ENCODE measurements at places on chromosomes 7 and 10.

DNA sequence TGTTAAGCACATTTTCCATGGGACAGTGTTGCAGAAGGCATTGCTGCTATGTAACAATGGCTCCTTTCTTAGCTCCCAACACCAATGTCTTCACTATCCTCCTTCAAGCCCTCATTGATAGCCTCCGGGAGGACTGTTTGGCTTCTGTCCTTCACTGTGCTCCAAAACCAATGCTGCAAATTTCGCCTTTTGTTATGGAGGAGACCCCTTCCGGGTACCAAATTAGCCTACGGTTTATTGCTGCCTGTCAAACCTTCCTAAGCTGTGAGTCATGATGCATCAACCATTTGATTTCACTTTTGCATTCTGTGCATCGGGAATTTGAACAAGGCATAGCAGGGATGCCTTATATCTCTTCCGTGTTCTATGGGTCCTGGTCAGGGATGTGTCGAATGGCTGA, 432.9 kb downstream of the GATA3 start:
- no peaks in the 10 kb centered on the region for H3K36me3 ChIP-seq
- H3K27ac ChIP-seq, result no peak overlapping the region
- no peaks in the 10 kb centered on the region for H3K4me1 ChIP-seq

GRCh38 chr10:78846760-78847159, 222.0 kb upstream of the ZMIZ1 start:
- no peak overlapping the region for H3K27ac ChIP-seq
- H3K36me3 ChIP-seq, result no peaks in the 10 kb centered on the region
- no peak for DNase-seq
- H3K4me3 ChIP-seq, result no peak overlapping the region
- no peaks in the 10 kb centered on the region for H3K27me3 ChIP-seq

- DNase-seq, result no peak
- H3K36me3 ChIP-seq, result no peaks in the 10 kb centered on the region
- H3K4me3 ChIP-seq, result no peak overlapping the region
- no peaks in the 10 kb centered on the region for H3K27me3 ChIP-seq
- H3K27ac ChIP-seq, result no peak overlapping the region
Observed at GRCh38 chr7:131249003-131249402, 78.7 kb upstream of the MKLN1 start.

DNA sequence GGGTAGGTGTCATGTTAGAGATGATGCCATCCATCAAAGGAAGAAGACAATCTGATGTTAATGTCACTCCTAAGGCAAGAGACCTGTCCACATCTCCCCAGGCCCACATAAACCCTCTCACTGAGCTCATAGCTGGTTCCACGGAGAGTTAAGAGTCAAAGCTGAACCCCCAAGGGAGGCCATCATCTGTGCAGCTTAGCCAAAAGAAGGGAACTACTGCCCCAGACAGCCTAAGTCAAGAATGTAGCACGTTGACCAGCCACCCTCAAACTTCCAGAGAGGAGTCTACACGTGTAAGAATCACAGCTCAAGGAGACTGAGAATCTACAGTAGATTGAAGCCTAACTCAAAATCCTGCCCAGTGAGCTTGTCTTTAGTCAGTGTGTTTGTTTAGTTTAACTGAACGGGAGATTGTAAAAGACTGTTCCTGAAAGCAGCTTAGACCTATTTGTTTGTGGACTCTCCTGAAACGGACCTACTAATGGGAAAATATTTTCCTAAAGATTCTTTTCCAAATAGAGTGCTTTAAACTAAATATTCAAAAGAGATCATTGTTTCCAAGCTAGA, 192.7 kb upstream of the NFE2L3 start:
- DNase-seq, result no peak
- no peaks in the 10 kb centered on the region for H3K36me3 ChIP-seq
- no peaks in the 10 kb centered on the region for H3K4me1 ChIP-seq

- H3K36me3 ChIP-seq, result no peaks in the 10 kb centered on the region
- H3K4me1 ChIP-seq, result peaks cover 3% of the 10 kb centered on the region
- no peaks in the 10 kb centered on the region for H3K27me3 ChIP-seq
- H3K27ac ChIP-seq, result no peak overlapping the region
- DNase-seq, result no peak
- H3K4me3 ChIP-seq, result no peak overlapping the region
Observed at GRCh38 chr10:11876805-11877590, 53.8 kb downstream of the PROSER2 start.

- no peak overlapping the region for H3K4me3 ChIP-seq
- no peaks in the 10 kb centered on the region for H3K27me3 ChIP-seq
- DNase-seq, result no peak
- H3K4me1 ChIP-seq, result no peaks in the 10 kb centered on the region
Observed at GRCh38 chr7:134044682-134045081, 82.5 kb upstream of the LRGUK start.

DNA sequence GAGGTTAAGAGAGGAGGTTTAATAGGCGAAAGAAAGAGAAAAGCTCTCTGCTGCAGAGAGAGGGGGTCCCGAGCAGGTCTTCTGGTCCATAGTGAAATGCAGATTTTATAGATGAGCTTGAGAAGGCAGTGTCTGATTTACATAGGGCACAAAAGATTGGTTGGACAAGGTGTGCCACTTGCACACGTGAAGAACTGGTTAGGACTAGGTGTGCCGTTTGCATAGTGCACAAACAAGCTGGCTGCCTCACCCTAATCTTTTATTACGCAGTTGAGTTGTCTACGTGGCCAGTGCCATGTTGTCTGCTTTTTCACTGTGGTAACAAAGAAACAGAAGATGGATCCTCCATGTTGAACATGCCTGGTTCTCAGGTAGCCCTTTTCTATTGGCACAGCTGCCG, 82.6 kb downstream of the AMPH start:
- no peaks in the 10 kb centered on the region for H3K27me3 ChIP-seq
- H3K27ac ChIP-seq, result no peak overlapping the region
- no peaks in the 10 kb centered on the region for H3K36me3 ChIP-seq

- peaks cover 15% of the 10 kb centered on the region for H3K4me1 ChIP-seq
- no peak overlapping the region for H3K4me3 ChIP-seq
- H3K27me3 ChIP-seq, result no peaks in the 10 kb centered on the region
- H3K27ac ChIP-seq, result no peak overlapping the region
Observed at GRCh38 chr7:69653806-69654205, 55.5 kb downstream of the AUTS2 start.

- peaks cover 3% of the 10 kb centered on the region for H3K4me1 ChIP-seq
- no peaks in the 10 kb centered on the region for H3K36me3 ChIP-seq
- DNase-seq, result no peak
- H3K27me3 ChIP-seq, result no peaks in the 10 kb centered on the region
Observed at GRCh38 chr10:111261081-111261615, 184.3 kb downstream of the ADRA2A start.

- no peaks in the 10 kb centered on the region for H3K27me3 ChIP-seq
- no peaks in the 10 kb centered on the region for H3K36me3 ChIP-seq
- no peak overlapping the region for H3K4me3 ChIP-seq
- no peak for DNase-seq
- no peak overlapping the region for H3K27ac ChIP-seq
Observed at GRCh38 chr7:92797284-92797683, 39.1 kb downstream of the CDK6 start.

DNA sequence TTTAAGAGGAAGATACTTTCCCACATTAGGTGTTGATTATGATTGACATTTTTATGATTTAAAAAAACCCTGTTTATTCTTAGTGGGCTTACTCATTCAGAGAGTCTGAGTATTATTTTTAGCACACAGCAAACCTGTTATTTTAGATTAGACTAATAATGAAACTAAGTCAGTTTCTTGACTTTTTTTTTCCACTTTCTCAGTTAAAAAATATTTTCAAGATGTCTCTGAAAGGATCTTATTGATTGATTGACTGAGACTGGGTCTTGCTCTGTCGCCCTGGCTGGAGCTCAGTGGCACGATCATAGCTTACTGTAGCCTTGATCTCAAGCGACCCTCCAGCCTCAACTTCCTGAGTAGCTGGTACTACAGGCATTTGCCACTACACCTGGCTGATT, 20.4 kb upstream of the INPP5F start:
- H3K36me3 ChIP-seq, result no peaks in the 10 kb centered on the region
- no peaks in the 10 kb centered on the region for H3K4me1 ChIP-seq
- DNase-seq, result no peak
- no peak overlapping the region for H3K4me3 ChIP-seq
- H3K27ac ChIP-seq, result no peak overlapping the region

- peaks cover 2% of the 10 kb centered on the region for H3K4me1 ChIP-seq
- no peaks in the 10 kb centered on the region for H3K36me3 ChIP-seq
- no peak overlapping the region for H3K27ac ChIP-seq
- DNase-seq, result no peak
- H3K27me3 ChIP-seq, result no peaks in the 10 kb centered on the region
Observed at GRCh38 chr7:37205451-37205850, 243.2 kb downstream of the ELMO1 start.

DNA sequence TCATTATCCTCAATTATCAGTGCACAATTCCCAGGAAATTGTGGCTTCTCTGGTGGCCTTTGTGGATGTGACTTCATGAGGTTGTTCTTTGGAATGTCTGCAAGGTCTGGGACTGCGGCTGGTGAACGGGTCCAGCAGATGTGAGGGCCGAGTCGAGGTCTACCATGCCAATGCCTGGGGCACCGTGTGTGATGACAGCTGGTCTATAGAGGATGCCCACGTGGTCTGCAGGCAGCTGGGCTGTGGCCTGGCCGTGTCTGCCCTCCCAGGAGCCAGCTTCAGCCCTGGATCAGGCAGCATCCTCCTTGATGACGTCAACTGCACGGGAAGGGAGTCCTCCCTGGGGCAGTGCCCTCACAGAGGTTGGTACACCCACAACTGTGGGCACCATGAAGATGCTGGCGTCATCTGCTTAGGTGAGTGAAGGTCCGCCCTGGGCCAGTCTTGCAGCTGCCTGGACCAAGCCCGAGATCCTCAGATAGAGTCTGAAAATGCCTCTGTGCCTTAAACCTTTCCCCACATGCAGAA, 46.9 kb downstream of the CUZD1 start:
- no peak overlapping the region for H3K27ac ChIP-seq
- no peak for DNase-seq
- H3K4me3 ChIP-seq, result no peak overlapping the region
- H3K27me3 ChIP-seq, result no peaks in the 10 kb centered on the region

DNA sequence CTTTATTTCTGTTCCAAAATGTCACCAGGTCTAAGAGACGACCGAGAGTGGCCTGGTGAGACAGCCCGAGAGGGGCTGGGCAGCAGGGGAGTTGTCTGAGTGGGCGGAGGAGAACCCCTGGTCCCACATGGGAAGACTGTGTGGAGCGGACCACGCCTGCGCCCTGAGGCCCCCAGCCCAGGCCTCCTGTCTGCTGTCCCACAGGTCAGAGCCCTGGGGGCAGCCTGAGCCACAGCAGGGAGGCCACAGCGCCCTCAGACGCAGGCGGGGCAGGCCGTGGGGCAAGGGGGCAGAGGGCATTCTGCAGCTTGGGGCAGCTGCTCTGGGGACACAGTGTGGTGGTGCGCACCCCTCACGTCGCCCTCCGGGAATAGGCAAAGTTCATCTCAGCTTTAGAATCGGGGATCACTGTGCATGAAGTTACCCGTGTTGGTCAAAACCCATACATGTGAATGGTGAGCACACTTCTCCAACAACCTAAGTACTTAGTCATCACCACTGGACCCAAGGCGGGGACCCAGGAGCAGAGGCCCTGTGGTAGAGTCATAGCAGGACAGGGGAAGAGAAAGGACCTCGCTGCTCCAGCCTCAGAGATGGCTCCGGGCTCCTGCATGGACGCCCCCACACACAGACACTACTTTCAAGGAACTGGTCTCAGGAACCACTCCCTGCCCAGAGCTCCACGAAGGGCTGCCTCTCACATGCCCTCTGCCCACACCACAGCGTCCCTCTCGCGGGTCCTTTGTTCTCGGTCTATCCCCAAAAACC, 214.7 kb downstream of the ELFN1 start:
- no peaks in the 10 kb centered on the region for H3K27me3 ChIP-seq
- no peaks in the 10 kb centered on the region for H3K36me3 ChIP-seq
- H3K27ac ChIP-seq, result no peak overlapping the region
- no peak for DNase-seq

GRCh38 chr7:139682136-139683013, 95.4 kb downstream of the HIPK2 start:
- no peak overlapping the region for H3K27ac ChIP-seq
- no peaks in the 10 kb centered on the region for H3K36me3 ChIP-seq
- DNase-seq, result no peak
- H3K27me3 ChIP-seq, result no peaks in the 10 kb centered on the region
- peaks cover 10% of the 10 kb centered on the region for H3K4me1 ChIP-seq

- no peaks in the 10 kb centered on the region for H3K4me1 ChIP-seq
- H3K36me3 ChIP-seq, result no peaks in the 10 kb centered on the region
- H3K27me3 ChIP-seq, result no peaks in the 10 kb centered on the region
- DNase-seq, result no peak
Observed at GRCh38 chr7:25206765-25207164, 21.5 kb downstream of the NPVF start.

GRCh38 chr7:155660059-155660757, 15.7 kb downstream of the RBM33 start:
- H3K27me3 ChIP-seq, result no peaks in the 10 kb centered on the region
- no peaks in the 10 kb centered on the region for H3K36me3 ChIP-seq
- no peak for DNase-seq
- H3K4me1 ChIP-seq, result peaks cover 13% of the 10 kb centered on the region
- no peak overlapping the region for H3K4me3 ChIP-seq

GRCh38 chr7:37495574-37496184, 47.0 kb upstream of the ELMO1 start:
- no peak overlapping the region for H3K4me3 ChIP-seq
- H3K27ac ChIP-seq, result no peak overlapping the region
- no peaks in the 10 kb centered on the region for H3K36me3 ChIP-seq
- H3K4me1 ChIP-seq, result no peaks in the 10 kb centered on the region
- DNase-seq, result no peak

DNA sequence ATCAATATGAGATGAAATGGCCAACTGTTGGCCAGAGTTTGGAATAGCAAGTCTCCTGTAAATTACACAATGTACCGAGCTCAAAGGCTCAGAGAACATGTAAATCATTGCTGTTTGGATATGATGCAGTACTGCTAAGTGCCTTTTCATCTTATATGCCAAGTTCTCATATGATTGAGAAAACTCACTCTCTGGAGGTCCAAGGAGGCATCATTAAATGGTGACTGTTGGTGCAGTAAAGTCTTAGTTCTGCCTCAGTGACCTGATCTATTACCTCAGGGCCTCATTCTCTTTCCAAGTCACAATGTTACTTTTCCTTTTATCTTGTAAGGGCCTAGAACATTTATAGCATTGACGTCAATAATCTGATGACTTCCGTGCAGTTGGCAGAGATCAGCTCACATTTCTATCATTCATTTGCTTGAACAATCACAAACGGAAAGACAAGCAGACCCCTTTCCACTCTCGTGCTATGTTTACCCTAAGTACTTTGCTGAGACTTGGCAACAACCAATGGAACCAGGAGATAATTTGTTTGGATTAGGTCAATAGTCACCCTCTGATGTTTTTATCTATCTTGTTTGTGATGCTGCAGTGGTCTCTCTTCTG, 32.6 kb upstream of the PDK4 start:
- peaks cover 2% of the 10 kb centered on the region for H3K4me1 ChIP-seq
- H3K4me3 ChIP-seq, result no peak overlapping the region
- H3K27ac ChIP-seq, result no peak overlapping the region
- no peaks in the 10 kb centered on the region for H3K27me3 ChIP-seq
- DNase-seq, result no peak
- no peaks in the 10 kb centered on the region for H3K36me3 ChIP-seq

GRCh38 chr7:130823060-130823459, 89.1 kb upstream of the KLF14 start:
- H3K27ac ChIP-seq, result no peak overlapping the region
- no peaks in the 10 kb centered on the region for H3K27me3 ChIP-seq
- DNase-seq, result no peak
- H3K36me3 ChIP-seq, result no peaks in the 10 kb centered on the region
- no peak overlapping the region for H3K4me3 ChIP-seq
- no peaks in the 10 kb centered on the region for H3K4me1 ChIP-seq
